ENCODE measurements at places on chromosomes 2 and 18. TPM values are rescaled to one million over a fixed set of nuclear protein-coding genes. Genes with fewer than 3 reads are reported as not detected.

SGO2 gene
- total RNA-seq: 17.3 TPM

DNA sequence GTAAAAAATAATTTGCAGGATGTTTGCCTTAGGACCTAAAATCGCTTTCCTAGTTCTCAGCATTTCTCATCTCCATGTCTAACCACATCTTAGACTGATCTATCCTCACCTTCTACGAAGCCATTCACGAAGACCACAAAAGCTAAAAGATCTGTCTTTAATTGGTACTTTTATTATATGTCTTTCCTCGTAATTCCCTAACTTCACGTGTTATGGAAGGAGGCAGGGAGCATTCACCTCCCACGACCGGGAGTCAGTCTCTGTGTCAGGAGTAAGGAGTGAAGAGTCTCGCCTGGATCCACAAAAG is 1.6 kb downstream of the DLGAP1 start:
- no peak for DNase-seq

- DNase-seq: peak; percentile 15
Observed at GRCh38 chr2:202017940-202018339, 15.7 kb upstream of the FZD7 start.

ARHGAP28 gene
- total RNA-seq: 0.05 TPM

- DNase-seq: no peak
Observed at GRCh38 chr2:30355306-30355705, 91.7 kb upstream of the LCLAT1 start.

GRCh38 chr2:134227666-134228065 is 26.2 kb upstream of the MGAT5 start:
- no peak for DNase-seq

MDH1B gene
- 1.2 TPM for total RNA-seq

GRCh38 chr18:54296062-54296461 is 26.7 kb downstream of the POLI start:
- peak; percentile 29 for DNase-seq

MAP3K19 gene
- not detected for total RNA-seq

GRCh38 chr18:14945984-14946383 is 198.0 kb downstream of the ANKRD30B start:
- DNase-seq: peak; percentile 61

CYBRD1 gene
- total RNA-seq: 43.7 TPM

DNA sequence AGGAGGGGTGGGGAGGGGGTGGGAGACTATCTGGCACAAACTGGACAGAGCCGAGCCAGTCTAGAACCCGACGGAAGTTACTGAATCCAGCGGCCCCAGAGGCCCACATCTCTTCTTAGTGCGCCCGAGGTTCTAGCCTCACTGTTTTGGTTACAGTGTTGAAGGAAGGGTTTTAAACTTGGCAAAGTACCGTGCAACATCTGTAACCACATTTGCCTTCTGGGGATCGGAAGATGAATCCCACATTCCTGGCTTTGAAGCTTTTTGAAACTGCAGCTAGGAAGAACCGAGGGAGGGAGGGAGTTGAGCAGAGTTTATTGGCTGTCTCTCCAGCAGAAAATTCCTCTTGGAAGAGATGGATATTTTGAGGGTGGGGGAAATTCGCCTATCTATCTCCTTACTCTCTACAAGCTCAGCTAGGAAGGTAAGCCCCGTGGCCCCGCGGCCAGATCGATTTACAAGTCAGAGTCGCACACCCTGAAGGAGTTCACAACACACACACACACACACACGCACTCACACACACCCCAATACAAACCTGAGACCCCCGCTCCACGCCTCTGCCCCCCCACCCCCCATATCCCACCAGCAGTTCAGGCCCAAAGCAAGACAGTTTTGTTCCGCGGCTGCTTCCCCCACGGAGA is 1.0 kb downstream of the ACVR1 start:
- DNase-seq: peak; percentile 94

All from M059J (cell line).